ENCODE measurements at places on chromosomes 12 and 14. TPM values are rescaled to one million over a fixed set of nuclear protein-coding genes. Genes with fewer than 3 reads are reported as not detected.

GRCh38 chr12:80716696-80717469 is at the start of gene MYF5:
Gene MYF5 (plus strand): TSS chr12:80716912. CDS start chr12:80717064, 152 bp downstream.
- DNase-seq = no peak

GRCh38 chr12:26338586-26339572 is 143.5 kb downstream of the SSPN start:
- peak; percentile 83 for DNase-seq

EAPP gene
- 48.4 TPM for total RNA-seq

DNA sequence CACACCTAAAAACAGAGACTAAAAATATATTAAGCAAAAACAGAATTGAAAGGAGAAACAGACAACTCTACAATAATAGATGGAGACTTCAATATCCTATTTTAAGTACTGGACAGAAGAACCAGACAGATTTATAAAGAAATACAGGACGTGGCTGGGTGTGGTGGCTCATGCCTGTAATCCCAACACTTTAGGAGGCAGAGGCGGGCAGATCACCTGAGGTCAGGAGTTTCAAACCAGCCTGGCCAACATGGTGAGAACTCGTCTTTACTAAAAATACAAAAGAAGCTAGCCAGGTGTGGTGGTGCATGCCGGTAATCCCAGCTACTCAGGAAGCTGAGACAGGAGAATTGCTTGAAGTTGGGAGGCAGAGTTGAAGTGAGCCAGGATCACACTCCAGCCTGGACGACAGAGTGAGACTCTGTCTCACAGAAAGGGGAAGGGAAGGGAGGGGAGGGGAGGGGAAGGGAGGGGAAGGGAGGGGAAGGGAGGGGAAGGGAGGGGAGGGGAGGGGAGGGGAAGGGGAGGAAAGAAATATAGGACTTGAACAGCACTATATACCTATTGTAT is 53.0 kb downstream of the CDK17 start:
- no peak for DNase-seq

M6PR gene
- 478 TPM for total RNA-seq

DNA sequence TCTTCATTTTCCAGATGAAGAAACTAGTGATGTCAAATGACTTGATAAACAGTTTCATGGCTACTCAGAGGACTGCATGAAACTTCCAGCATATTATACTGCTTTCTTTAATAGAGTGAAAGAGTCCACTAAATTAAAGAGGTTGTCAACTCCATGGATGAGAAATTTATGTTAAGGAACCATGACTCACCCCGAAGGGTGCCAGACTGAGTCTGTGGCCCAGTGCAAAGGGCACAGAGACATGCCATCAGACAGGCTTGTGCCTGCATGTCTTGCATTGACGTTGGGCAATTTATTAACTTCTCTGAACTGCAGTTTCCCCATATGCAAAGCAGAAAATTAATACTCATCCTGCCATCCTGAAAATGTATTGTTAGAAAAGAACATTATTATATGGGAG is 382.4 kb downstream of the APAF1 start:
- DNase-seq = peak; percentile 83

DNA sequence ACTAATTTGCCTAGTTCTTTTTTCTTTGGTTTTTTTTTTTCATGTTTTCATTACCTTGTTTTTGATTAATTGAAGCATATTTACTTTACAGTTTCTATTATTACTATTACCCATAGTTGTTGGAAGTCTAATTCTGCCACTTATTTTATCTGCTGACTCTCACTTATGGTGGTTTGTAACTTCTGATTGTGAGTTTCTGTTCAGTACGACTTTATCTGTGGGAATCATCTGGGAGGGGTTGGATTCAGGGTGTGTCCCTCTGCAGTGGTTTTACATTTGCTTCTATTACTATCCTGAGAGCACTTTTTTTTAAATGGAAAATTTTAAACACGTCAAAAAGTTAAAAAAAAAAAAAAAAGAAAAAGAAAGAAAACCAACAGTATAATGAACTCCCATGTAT is 26.4 kb upstream of the SOS2 start:
- DNase-seq = no peak

GRCh38 chr14:45728434-45729225 is 475.6 kb upstream of the MIS18BP1 start:
- DNase-seq = no peak
